LNCaP clone FGC (cell line): ENCODE measurements at places on chromosomes 5 and 9.

DNA sequence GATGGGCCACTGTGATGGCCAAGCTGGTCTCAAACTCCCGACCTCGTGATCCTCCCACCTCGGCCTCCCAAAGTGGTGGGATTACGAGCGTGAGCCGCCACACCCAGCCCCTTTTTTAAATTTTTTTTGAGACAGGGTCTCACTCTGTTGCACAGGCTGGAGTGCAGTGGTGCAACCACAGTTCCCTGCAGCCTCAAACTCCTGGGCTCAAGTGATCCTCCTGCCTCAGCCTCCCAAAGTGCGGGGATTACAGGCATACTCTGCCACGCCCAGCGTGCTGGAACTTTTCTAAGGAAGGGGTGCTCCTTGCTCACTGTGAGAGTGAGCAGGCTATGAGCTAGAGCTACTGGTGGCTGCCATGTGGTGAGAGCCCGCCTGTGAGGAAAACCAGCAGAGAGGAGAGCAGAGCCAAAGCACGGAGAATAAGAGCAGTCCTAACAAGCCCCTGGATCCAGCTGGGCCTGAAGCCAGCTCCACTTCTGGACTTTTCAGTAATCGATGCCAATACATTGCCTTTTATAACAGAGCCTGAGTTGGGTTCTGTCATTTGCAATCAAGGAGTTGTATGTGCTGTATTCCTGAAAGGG, 75.5 kb upstream of the UNC5A start:
- no peak for DNase-seq

DNA sequence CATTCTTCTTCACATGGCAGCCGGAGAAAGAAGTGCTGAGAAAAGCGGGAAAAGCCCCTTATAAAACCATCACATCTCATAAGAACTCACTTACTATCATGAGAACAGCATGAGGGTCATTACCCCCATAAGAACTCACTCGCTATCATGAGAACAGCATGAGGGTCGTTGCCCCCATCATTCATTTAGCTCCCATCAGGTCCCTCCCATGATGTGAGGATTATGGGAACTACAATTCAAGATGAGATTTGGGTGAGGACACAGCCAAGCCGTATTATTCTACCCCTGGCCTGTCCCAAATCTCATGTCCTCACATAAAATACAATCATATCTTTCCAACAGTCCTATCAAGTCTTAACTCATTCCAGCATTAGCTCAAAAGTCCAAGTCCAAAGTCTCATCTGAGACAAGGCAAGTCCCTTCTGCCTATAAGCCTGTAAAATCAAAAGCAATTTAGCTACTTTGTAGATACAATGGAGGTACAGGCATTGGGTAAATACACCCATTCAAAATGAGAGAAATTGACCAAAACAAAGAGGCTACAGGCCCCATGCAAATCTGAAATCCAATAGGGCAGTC, 79.1 kb downstream of the MROH2B start:
- DNase-seq, result no peak

DNA sequence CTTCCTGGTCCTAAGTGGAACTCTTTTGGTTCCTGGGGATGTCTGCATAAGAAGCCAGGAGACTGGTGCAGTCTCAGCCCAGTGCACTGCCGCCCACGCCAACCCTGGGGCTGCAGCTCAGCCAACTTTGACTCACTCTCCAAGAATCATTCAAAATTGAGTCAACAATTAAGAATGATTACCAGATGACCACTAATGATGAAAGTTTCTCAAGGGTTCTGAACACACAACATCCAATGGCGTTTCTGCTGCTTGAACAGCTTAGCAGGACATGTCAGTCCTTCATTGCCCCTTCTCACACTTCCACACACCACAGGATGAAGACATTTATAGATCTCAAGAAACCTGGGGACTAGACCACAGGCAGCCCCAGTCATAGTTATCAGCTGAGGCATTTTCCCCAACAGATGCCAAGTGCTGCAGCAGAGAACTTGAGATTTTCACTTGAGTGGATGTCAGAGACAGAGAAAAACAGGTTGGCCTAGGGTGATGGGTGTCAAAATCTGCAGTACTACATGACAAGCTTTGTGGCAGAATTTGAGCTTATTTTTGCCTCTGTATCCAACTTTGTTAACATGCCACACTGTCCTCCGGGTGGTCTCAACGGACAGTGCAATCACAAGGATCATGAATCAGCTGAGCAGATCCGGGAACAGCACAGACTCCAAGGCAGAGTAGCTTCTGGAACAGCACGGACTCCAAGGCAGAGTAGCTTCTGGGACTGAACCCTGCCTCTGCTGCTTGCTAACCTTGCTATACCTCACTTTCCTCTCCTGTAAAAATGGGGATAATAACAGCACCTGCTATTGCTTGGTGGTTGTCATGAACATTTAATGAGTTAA, 356.1 kb downstream of the SPOCK1 start:
- no peak for DNase-seq

DNA sequence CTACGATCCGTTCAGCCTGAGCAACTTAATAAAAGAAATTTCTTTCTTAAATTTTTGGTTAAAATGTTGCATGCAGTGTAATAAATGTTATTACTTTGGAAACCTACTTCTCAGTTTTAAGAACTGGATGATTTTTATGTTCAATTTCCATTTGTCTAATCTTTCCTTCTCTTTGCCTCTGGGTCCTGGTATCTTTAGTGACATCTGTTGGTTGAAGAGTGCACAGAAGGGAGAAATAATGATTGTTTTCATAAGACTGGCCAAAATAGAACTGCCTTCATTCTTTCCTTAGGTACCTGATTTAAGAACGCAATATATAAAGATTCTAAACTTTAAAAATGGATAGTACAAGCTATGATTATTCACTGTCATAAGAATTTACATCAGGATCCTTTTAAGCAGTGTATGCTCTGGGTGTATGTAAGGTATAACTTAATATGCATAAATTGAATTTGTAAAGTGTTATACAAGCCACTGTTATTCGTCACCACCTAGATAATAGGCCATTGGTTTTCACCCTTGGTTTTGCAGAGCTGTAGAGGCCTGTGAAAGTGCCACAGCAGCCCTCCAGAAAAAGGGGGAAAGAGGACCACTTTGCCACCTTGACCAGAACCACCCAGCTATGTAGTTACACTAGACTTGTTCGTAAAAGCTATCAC, 82.8 kb upstream of the TLX3 start:
- DNase-seq, result no peak

DNA sequence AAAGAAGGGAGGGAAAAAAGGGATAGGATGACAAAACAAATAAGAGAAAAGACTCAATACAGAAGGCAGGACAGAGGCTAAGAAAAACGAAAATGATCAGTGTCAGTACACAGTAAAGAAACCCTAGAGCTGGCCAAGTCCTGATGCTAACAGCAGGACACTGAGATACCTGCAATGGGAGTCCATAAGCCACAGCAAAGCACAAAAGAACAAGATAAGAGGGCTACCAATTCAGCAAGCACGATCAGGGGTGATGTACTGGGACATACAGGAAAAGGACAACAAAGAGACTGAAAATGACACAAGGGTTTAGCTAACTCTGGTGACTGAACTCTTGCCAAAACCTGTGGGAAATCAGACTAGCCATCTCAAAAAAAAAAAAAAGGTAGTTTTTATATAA, 1072.6 kb upstream of the COX7C start:
- DNase-seq, result no peak

- no peak for DNase-seq
Measured at GRCh38 chr9:22840641-22841040, 394.0 kb downstream of the DMRTA1 start.

DNA sequence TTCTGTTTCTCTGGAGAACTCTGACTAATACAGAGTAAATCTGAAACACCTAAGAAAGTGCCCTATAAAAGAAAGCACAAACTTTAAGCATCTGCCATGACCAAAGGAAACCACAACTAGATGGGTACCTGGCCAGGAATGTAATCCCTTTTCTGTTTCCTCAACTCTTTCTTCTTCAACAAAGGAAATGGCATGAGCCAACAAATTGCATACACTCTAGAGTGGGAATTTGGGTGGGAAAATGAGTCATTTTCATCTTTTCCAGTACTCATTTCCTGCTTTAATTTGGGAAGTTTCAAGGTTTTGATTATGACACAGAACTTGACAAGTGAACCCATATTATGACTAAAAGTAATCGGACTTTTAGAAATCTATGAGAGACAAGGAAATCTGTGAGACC, 349.2 kb upstream of the RORB start:
- no peak for DNase-seq

- no peak for DNase-seq
Measured at GRCh38 chr9:76615177-76615603, 149.0 kb upstream of the PCA3 start.

DNA sequence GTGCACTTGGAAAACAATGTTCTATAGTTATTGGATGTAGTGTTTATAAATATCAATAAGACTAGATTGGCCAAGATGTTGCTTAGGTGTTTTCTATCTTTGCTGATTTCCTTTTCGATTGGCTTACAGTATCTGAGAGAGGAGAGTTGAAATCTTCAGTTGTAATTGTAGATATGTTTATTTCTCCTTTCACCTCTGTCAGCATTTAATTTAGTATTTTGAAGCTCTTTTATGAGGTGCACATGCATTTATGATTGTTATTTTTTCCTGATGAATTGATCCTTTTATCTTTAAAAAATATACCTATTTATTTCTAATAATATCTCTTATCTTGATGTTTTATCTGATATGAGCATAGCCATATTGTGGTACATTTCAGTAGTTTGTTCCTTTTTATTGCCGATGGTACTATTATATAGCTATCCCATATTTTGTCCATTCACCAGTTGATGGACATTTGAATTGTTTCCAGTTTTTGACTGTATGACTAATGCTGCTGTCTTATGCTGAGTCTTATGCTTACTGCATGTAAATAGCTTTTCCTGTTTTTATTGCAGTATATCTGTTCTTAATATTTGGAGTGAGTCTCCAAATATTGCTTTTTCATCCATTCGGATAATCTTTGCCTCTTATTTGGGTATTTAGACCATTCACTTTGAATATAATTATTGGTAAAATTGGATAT, 34.7 kb downstream of the ERCC6L2 start:
- no peak for DNase-seq

DNA sequence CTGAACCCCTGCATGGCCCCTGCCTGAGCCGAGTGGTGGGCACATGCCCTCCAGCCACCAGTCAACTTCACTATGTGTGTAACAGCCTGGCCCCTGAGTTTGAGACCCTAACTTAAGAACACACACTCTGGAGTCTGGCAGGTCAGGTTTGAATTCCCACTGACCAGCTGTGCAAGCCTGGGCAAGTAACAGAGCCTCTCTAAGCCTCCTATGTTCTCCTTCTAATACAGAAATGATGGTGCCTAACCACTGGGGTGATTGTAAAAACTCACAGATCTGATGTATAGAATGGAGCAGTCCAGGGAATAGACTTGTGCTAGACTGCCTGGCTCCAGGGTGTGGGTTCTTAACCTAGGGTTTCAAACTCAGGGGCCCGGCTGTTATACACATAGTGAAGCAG, 16.7 kb upstream of the AKNA start:
- no peak for DNase-seq

DNA sequence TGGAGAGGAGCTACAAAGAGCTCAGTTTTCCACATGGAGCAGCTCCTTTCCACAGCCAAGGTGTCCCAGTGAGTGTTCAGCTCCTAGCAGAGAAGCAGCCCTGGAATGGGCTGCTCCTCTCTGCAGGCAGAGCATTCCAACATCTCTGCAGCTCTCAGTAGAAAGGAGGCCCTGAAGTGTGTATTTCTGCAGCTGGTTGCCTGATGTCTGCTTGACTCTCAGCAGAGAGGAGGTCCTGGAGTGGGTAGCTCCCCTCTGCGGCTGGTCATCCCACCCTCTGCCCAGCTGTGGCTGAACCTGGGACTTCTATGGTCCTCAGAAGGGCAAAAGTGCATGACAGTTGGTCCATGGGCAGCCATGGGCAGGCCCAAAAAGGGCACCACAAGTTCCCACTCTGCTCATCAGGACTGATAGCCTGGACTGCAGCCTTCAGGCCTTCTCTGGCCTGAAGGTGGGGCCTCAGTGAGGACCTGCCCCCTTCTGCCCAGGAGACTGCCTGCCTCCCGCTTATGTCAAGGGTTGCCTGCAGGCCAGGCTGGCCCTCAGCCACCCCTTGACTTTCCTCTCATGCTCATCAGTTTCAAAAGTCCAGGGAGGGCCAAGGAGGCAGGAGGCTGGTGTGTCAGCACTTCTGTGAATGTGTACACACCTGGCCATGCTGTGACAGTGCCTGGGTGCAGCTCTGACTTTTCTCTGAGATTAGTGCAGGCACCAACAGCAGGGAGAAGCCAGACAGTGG, 605.9 kb upstream of the FAM174A start:
- DNase-seq, result no peak

DNA sequence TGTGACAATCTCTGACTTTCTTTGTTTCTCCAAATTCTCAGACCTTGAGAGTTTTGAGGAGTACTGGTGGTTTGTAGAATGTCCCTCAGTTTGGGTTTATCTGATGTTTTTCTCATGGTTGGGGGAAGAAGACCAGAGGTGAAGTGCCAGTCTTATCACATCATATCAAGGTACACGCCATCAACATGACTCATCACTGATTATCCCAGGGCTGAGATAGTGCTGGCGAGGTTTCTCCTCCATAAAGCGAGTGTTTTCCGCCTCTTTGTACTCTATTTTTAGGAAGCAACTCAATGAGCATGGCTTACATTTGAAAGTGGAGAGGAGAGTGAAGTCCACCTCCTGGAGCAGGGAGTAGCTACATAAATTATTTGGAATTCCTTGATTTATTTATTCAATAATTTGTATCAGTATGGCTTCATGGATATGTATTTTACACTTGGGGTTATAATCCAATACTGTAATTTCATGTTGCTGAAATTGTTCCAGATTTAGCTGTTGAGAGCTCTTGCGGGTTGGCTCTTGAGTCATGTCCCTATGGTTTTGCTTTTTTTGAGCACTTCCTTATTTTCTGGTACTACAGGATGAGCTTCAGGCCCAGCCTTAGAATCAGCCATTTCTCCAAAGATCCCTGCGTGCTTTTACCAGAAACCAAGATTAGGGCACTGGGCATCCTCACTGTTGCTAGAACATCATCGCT, 23.9 kb downstream of the DCANP1 start:
- no peak for DNase-seq

- DNase-seq, result no peak
Measured at GRCh38 chr5:36150676-36151433, 832 bp downstream of the LMBRD2 start.

DNA sequence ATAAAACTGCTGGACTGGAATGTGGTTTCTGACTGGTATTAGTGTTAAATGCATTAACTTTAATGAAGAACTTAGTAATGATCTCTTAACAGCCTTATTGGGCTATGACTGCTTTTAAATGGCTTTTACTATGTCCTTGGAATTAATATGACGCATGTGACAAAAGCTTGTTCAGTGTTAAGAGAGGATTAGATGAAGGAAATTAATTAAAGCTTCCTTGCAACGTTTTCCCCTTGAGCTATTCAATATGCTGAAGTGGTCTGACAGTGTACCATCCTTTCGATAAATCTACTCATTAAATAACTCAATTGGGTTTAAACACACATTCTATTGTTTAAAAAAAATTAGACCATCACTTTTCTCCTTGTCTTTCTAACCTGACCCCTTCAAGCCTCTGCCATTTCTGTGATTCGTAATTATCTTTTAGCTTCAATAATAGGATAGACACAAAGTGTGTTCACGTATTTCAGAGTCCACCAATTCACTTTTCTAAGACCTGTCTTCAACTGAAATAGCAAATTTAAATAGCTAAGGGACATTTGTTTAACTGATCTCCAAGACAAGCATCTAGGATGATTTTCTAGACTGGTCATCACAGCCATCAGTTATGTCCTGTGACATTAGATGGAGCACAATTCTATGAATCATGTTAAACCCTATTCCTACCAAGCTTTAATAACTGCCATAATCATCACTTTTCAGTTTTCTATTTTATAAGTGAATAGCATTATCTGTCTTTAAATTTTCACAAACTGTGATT, 1258.0 kb upstream of the CDH9 start:
- no peak for DNase-seq
